ENCODE measurements at places on chromosomes 7 and 10.

DNA sequence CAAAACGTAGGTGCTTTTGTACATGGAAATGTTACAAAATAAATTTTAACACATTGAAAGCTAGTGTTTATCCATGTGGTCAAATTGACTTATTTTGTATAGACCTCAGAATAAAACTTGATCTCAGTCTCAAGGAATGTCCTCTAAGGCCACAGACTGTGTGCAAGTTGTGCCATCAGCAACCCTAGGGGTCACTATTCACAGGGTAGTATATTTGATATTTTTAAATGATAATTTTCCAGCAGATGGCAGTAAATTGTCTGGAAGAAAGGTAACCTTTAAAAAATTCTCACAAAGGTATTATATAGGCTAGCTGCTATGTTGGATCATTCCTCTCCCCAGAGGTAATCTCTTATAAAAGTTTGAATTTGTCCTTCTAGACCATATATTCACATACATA, 12.9 kb upstream of the SNX10 start:
- DNase-seq, result peak; percentile 57

- no peak for DNase-seq
These were observed 117.3 kb downstream of the PRPF18 start for GRCh38 chr10:13703997-13704536.

DNA sequence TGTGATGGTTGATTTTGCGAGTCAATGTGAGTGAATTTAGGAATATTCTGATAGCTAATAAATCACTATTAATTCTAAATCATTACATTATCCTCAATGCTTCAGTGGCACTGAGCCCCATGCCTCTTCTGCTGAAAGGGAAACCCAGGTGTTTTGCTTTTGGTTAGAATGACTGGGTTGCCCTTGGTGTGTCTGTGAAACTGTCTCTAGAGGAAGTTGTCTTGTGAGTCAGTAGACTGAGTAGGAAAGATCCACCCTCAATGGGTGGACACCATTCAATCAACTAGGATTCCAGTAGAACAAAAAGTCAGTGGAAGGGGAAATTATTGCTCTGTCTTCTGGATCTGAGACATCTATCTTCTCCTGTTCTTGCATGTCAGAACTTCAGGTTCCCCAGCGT, 472.4 kb downstream of the ANKRD7 start:
- DNase-seq, result no peak

DNA sequence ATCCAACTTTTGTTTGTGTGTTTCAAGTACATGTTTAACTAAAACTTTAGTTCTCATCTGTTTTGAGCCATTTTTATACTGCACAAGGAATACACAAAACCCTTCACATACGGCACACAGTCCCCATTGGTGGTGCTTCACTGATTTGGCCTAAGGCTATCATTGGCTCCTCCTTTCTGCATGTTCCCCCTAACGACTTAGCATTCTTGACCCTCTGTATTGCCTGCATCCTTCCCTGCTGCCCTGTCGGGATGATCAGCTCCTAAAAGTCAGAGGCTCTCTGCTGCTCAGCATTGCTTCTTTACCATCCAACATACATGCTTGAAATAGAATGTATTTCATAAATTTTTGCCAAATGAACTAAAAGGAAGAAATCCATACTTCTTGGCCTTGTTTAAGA, 111.4 kb upstream of the ABCB5 start:
- DNase-seq, result no peak

- no peak for DNase-seq
These were observed 171.9 kb downstream of the USP6NL start for GRCh38 chr10:11439523-11440053.

GRCh38 chr10:43863270-43863669, 214.6 kb upstream of the ZNF32 start:
- no peak for DNase-seq

GRCh38 chr7:112649560-112649959, 140.6 kb downstream of the TMEM168 start:
- no peak for DNase-seq

- DNase-seq, result peak; percentile 42
These were observed 18.8 kb downstream of the BMPR1A start for GRCh38 chr10:86775056-86775869.

GRCh38 chr7:45599851-45600706, 25.9 kb downstream of the ADCY1 start:
- no peak for DNase-seq

- DNase-seq, result no peak
These were observed 28.7 kb upstream of the RUFY2 start for GRCh38 chr10:68435803-68436202.

- DNase-seq, result no peak
These were observed 552.7 kb upstream of the NRP1 start for GRCh38 chr10:33887188-33887587.

DNA sequence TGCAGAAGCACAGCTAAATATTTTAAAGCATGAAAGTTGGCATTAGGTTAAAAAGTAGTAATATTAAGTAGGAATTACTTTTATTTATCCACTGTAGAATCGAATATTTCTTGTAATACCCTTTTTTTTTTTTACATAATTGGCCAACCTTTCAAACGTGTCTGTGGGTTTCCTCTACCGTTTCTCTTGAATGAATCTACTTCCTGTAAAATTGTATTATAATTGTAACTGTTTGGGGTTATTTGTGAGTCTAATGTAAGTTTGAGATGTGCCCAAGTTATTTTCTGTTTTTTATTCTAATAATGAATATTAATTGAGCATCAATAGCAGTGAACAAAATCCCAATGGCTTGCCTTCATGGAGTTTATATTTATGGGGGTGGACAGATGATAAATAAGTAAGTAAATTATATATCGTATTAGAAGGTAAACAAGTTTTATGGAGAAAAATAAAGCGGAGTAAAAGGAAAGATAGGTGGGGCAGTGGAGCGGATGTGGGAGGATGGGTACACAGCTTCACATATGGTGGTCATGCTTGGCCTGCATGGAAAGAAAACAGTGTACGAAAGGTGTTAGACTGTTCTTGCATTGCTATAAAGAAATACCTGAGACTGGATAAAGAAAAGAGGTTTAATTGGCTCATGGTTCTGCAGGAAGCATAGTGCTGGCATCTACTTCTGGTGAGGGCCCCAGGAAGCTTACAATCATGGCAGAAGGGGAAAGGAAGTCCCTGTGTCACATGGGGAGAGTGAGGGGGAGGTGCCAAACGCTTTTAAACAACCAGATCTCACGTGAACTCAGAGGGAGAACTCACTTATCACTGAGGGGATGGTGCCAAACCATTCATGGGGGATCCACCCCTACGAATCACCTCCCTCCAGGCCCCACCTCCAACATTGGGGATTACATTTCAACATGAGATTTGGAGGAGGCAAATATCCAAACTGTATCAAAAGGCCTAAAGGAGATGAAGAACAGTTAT, 5.4 kb downstream of the TSPAN13 start:
- DNase-seq, result no peak

DNA sequence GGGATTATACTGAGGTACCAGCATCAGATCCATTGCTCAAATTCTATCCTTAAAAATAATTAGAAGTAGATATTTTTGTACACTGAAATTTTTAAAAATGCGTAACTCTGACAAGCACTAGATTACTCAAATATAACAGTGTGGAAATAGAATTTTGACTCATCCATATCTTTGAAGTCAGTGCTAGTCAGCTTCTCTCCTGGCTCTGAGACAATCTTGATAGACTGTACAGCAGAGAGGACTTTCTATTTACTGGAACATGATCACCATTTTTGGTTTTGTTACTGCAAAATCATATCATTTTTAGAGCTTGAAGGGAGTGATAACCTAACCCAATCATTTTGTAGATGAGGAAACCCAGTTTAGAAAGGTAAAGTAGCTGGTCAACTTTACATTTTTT, 195.0 kb downstream of the MTERF1 start:
- no peak for DNase-seq

DNA sequence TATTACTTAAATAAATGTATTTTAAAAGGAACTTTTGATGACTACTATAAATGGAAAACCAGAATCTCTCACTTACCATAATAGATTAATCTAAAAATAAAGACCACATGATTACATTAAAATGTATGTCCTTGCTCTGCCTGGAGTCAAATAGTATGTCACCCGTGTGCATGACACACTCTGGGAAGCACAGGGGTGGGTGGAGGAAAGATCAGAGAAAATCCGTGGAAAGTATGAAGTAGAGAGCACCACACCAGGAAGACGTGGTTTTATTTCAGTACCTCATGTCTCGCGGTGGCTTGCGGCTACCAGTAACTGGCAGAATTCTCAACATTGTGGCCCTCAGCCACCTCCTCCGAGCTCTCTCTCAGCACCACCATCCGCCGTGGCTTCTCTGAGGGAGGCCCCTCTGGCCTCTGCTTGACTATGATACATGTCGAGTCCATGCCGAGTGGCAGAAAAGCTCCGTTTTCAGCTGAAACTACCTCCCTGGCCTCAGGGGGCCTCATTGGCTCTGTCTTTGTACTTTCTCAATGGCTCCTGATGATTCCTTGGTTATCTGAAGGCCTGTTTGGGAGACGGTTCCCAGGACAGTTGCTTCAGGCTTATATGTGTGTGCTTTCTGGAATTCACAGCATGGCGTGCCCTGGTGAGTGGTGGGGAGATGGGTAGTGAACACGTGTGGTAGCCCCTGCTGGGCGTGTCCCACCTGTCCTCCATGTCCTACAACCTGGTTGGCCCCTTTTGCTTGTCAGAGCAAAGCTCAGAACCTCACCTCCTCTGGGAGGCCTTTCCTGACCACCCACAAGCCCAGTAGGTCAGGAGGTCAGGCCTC, 49.8 kb downstream of the LHPP start:
- DNase-seq, result no peak

GRCh38 chr7:108016841-108017775, 14.1 kb upstream of the LAMB1 start:
- peak; percentile 33 for DNase-seq

DNA sequence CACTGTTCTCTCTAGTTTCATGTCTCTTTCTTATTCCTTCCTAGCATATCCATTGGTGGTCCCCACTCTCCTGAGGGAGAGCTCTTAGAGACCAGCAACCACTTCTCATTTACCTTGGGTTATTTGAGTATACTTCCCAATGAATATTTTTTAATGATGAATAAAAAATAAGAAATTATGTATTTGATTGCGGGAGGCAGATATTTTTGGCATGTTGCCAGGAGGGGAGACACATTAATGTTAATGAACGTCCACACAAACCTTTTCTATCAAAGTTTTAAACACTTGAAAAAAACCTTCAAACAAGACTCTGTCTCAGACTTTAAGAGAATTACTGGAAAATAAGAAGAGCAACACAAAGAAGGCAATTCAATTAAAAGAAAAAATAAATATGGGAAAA, 260.6 kb upstream of the MAGI2 start:
- no peak for DNase-seq

- DNase-seq, result no peak
These were observed 1.3 kb downstream of the ITPRIP start for GRCh38 chr10:104336821-104337467.

DNA sequence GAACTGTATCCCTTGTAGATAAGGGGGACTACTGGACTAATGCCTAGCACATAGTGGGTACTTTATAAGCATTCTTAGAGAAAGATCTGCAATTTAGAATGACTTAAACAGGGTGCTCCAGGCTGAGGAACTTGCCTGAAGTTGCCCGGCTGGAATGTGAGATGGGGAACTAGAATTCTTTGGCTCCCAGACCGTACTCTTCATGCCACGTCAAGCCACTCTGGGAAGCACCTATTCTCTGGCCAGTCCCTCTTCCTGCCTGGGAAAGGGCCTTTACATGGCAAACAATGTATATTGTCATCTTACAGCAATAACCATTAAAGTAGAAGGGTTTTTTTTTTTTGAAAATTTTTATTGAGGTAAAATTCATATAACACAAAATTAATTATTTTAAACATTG, 34.5 kb downstream of the ATXN7L1 start:
- no peak for DNase-seq

- no peak for DNase-seq
These were observed 32.7 kb downstream of the ADAP1 start for GRCh38 chr7:921581-922333.

DNA sequence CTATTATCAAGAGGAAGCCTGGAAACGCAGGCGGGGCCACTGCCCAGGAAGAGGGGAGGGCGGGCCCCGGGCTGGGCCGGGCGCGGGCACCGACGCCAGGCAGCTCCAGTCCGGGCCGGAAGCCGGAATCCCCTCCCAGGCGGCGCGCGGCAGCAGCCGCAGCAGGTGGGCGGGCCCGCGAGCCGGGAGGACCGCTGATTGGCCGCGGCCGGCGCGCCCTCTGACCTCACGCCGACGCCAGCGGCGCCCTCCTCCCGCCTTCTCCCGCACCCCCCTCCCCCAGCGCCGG, 438 bp downstream of the BCL7B start:
- peak; percentile 94 for DNase-seq

DNA sequence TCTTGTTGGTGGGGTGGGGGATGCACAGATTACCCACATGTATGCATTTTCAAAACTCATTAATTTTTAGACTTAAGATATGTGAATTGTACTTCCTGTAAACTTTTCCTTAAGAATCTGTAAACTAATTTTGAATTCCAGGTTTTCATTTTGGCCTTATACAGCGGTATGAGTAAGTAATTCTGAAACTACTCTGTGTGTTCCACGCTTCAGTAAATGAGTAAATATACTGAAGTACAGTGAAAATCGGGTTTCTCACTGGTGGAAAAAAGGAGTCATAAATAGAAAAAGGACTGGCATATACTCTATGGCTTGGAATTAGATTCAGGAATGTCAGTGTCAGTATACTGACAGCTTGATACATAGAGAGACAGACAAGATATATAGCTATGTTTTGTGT, 72.8 kb downstream of the CTTNBP2 start:
- no peak for DNase-seq

DNA sequence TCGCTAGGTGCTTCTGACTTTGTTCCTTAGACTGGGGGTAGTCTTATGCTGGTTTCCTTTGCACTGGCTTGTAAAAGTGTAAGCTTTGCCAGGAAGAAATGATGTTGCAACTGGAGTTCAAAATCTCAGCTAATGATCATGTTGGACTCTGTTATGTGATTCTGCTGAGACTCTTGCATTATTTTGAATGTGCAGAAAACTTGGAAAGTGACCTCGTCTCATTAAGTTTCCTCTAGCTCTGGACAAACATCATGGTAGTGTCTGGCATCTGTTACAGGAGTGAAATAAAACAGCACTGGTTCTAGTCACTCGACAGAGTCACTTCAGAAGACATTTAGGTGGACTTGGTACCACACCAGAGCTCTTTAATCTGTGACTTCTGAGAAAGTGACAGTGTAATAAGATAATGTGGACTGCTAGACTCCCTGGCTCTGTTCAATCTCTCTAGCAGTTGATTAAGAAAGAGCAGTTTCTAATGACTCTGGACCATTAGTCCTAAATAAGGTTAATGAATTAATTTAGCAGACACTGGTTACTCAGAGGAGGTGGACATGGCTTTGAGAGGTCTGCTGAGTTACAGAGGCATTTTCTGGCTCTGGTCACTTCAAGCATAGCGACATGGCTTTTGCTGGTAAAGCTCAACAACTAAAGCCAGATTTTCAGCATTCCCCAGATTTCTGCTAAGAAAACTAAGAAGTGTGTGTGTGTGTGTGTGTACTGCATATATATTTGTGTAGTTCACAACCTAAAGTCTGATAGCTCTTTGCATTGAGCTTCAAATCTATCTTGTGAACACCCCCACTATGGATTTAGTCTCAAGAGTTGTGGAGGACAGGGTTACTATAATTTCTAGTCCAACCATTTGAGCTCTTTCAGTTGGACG, 2.0 kb downstream of the NRP1 start:
- DNase-seq, result no peak

Measured in KBM-7 (cell line).